ENCODE measurements at places on chromosomes 1 and 21. TPM values are rescaled to one million over a fixed set of nuclear protein-coding genes. Genes with fewer than 3 reads are reported as not detected.

DNA sequence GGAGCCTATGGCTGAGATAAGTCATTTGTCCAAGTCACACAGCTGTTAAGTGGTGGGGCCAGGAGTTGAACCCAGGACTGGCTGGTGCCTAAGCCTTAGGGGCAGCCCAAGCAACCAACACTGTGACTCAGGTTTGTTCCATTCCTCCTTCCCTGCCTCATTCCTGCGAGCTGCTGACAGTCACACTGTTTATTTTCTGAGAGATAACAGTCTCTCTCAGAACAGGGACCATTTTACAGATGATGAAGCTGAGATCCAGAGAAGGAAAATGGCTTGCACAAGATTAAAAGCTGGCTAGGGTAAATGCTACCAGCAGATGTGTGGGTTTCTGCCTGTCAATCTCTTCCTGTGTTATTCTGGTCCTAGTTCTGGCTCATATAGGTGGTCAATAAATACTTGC lies 24.3 kb upstream of the TCEA3 start:
- H3K36me3 ChIP-seq: no peaks in the 10 kb centered on the region
- DNase-seq: no peak
- peaks cover 11% of the 10 kb centered on the region for H3K4me1 ChIP-seq
- H3K4me3 ChIP-seq: no peak overlapping the region
- no peaks in the 10 kb centered on the region for H3K27me3 ChIP-seq

GRCh38 chr1:84434801-84435549 lies 36.7 kb downstream of the DNASE2B start:
- no peak overlapping the region for H3K4me3 ChIP-seq
- DNase-seq: peak; percentile 53
- H3K27me3 ChIP-seq: no peaks in the 10 kb centered on the region
- H3K4me1 ChIP-seq: peaks cover 27% of the 10 kb centered on the region
- H3K27ac ChIP-seq: peak overlapping the region; percentile 53

GRCh38 chr1:210915890-210916507 lies 217.9 kb downstream of the KCNH1 start:
- H3K4me1 ChIP-seq: no peaks in the 10 kb centered on the region
- no peak overlapping the region for H3K27ac ChIP-seq
- H3K27me3 ChIP-seq: no peaks in the 10 kb centered on the region

- DNase-seq: no peak
- no peak overlapping the region for H3K4me3 ChIP-seq
- H3K27me3 ChIP-seq: no peaks in the 10 kb centered on the region
These were observed 11.0 kb upstream of the KCNAB2 start for GRCh38 chr1:6034750-6035096.

GRCh38 chr1:101333186-101333585 lies 96.4 kb downstream of the S1PR1 start:
- H3K4me1 ChIP-seq: peaks cover 33% of the 10 kb centered on the region
- no peaks in the 10 kb centered on the region for H3K36me3 ChIP-seq

DNA sequence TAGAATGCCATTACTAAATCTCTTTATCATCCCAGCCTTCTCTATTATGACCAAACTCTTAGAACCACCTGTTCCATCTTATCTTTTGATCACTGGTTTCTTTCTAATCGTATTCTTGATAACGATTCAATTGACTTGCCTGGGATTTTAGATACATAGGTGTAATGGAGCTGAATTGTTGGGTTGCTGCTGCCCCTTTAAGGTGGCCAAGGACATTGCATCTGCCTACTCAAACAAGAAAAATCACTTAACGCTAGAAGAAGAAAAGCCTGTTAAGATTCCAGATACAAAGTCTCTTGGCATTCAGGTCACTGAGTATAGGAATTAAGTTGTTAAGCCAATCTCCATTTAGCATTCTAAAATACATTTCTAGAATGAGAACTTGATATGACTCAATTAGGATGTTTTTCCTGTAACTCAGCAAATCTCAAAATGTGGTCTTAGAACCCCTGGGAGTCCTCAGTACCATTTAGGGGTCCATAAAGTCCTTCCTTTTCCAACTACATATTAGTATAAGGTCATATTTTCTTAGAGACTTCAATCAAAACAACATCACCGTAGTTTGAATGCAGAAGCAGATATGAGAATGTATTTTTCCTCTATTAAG lies 12.4 kb downstream of the NEXN start:
- H3K36me3 ChIP-seq: no peaks in the 10 kb centered on the region
- H3K4me1 ChIP-seq: no peaks in the 10 kb centered on the region
- H3K4me3 ChIP-seq: no peak overlapping the region
- DNase-seq: peak; percentile 43
- no peaks in the 10 kb centered on the region for H3K27me3 ChIP-seq

DNA sequence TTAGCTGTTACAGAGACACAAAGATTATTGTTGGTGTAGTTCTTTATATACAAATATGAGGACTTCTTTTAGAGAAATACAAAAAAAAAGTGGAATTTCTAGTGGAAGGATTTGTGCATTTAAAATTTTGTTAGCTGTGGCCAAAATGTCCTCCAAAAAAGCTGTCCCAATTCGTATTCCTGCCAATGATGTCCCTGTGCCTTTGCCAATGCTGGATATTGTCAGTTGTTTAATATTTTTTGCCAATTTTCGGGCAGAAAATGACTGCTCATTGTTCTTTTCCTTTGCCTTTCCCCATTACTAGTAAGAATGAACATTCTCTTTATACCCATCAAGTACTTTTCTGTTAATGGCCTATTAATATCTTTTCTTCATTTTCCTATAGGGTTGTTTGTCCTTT lies 110.0 kb upstream of the HOOK1 start:
- H3K36me3 ChIP-seq: no peaks in the 10 kb centered on the region
- H3K4me1 ChIP-seq: no peaks in the 10 kb centered on the region
- no peak overlapping the region for H3K27ac ChIP-seq
- no peak for DNase-seq
- H3K27me3 ChIP-seq: no peaks in the 10 kb centered on the region

DNA sequence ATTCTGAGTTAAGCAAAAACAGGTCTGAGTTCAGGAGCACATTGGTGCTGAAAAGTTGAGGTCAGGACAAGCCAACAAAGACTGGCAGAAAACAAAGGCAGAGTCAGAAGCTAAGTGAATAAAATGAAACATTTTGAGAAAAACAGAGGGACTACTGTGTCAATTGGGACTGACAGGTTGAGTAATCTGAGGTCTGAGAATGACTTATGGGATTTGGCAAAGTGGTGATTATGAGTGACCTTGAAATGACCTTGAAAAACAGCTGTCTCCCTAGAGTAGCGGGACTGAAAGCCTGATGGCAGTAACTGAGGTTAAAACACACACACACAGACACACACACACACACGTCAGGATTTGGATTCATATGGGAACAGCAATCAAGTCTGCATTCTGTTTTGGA lies 8.8 kb upstream of the COG2 start:
- H3K27me3 ChIP-seq: peaks cover 2% of the 10 kb centered on the region
- H3K36me3 ChIP-seq: no peaks in the 10 kb centered on the region
- no peak for DNase-seq

DNA sequence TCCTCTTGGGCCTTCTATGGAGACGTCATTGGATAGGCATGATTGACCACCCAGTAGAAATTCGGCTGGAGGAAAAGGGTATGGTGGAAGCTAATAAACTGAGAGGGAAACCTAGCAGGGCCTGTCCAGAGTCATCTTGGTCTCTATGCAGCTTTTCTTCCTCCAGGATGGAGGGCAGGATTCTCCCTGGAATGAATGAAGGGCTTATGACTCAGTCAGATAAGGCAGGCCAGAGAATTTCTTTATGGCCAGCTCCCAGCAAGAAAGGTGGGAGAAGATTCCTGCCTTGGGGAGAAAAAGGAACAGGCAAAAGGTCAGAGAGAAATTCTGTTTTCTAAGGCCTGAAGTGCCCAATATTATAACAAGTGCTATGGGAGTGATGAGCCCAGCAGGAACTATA lies 17.1 kb downstream of the FBLIM1 start:
- no peak overlapping the region for H3K27ac ChIP-seq
- DNase-seq: no peak
- no peaks in the 10 kb centered on the region for H3K36me3 ChIP-seq
- H3K4me3 ChIP-seq: no peak overlapping the region
- H3K4me1 ChIP-seq: no peaks in the 10 kb centered on the region

DNA sequence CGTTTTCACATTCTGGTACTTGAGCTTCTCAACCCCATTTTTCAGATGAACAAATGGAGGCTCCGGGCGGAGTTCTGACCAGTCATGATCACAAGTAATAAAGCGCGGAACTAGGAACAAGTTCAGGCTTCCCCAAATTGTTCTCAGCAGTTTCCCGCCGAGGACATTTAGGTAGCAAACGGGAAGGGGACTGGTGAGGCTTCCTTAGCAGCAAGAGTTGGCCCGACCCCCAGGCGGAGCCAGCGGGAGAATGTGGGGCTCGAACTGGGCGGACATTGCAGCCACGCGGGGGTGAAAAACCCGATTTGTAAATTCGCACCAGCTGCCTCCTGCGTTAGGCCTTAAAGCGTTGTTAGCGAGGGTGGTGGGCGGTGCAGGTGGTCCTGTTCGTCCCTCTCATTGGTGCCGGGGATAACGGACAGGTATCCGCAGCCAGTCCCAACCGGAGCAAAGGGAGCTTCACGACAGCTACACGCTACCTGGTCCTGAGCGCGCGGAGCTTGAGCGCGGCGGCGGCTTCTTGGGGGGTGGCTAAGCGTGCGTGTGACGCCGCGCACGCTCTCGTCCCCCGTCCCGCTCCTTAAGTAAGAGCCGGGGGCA lies 15.3 kb downstream of the SEMA6C start:
- H3K4me1 ChIP-seq: peaks cover 14% of the 10 kb centered on the region
- no peaks in the 10 kb centered on the region for H3K36me3 ChIP-seq
- peak overlapping the region; percentile 17 for H3K4me3 ChIP-seq
- DNase-seq: peak; percentile 88
- no peaks in the 10 kb centered on the region for H3K27me3 ChIP-seq

GRCh38 chr21:43279578-43279894 lies 110.7 kb downstream of the CRYAA start:
- H3K4me3 ChIP-seq: no peak overlapping the region
- H3K4me1 ChIP-seq: no peaks in the 10 kb centered on the region
- DNase-seq: no peak
- H3K36me3 ChIP-seq: no peaks in the 10 kb centered on the region
- peaks cover 4% of the 10 kb centered on the region for H3K27me3 ChIP-seq

DNA sequence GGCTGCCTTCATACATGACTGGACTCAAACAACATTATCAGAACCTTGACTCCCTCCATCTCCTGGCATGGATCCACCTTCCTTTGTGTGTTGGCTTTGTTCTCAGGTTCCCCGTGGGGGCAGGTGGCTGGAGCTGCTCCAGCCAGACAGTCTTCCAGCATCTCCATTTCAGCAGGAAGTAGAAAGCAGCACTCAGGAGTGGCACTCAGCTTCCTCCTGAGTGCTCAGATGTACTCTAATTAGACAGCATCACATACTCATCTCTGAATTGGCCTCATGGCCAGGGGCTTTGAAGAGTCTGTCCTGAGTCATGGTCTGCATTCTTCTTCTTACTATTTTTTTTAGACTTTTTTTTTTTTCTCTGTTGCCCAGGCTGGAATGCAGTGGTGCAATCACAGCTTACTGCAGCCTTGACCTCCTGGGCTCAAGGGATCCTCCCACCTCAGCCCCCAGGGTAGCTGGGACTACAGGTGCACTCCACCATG lies 27.9 kb downstream of the OVAAL start:
- no peak overlapping the region for H3K4me3 ChIP-seq
- no peaks in the 10 kb centered on the region for H3K4me1 ChIP-seq
- no peaks in the 10 kb centered on the region for H3K27me3 ChIP-seq
- no peak overlapping the region for H3K27ac ChIP-seq
- DNase-seq: no peak
- H3K36me3 ChIP-seq: no peaks in the 10 kb centered on the region

DNA sequence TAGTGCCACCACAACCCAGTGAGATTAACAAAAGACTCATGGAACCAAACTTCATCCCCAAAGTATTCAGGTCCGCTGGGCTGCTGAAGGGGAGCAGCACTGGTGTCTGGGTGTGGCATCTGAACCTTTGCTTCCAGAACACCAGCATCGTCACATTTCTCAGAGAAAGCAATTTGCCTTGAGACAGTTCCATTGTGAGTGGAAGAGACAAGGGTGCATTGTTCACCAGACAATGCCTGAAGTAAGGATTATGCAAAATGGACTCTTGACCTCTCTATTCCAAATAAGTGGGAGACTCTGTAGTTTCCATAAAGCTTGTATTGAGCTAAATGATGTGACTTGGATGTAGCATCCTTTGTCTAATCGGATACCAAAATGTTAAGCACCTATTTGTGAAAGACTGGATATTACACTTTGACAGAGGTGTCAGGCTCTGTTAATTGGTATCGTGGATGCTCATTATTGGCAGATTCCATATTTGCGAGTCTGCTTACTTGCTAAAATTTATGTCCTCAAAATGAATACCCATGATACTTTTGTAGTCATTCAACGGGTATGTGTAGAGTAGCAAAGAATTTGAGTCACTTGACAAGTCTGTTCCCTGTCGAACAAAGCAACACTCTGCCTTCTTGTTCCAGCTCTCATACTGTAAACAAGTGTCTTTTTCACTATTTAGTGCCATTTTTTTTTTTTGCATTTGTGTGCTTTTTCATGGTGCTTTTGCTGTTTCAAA lies 75.6 kb downstream of the MRPS6 start:
- no peak overlapping the region for H3K27ac ChIP-seq
- no peak for DNase-seq
- no peaks in the 10 kb centered on the region for H3K4me1 ChIP-seq
- H3K4me3 ChIP-seq: no peak overlapping the region
- H3K27me3 ChIP-seq: no peaks in the 10 kb centered on the region

GRCh38 chr1:70024272-70024671 lies 181.1 kb downstream of the LRRC40 start:
- no peak overlapping the region for H3K4me3 ChIP-seq
- H3K36me3 ChIP-seq: no peaks in the 10 kb centered on the region
- no peaks in the 10 kb centered on the region for H3K27me3 ChIP-seq
- H3K4me1 ChIP-seq: no peaks in the 10 kb centered on the region
- H3K27ac ChIP-seq: no peak overlapping the region

- peaks cover 3% of the 10 kb centered on the region for H3K4me1 ChIP-seq
- H3K27ac ChIP-seq: no peak overlapping the region
- H3K27me3 ChIP-seq: no peaks in the 10 kb centered on the region
These were observed 11.1 kb downstream of the ATP6V1G3 start for GRCh38 chr1:198529414-198529813.

- H3K36me3 ChIP-seq: no peaks in the 10 kb centered on the region
- H3K4me3 ChIP-seq: no peak overlapping the region
- no peaks in the 10 kb centered on the region for H3K27me3 ChIP-seq
- H3K4me1 ChIP-seq: no peaks in the 10 kb centered on the region
- no peak overlapping the region for H3K27ac ChIP-seq
- DNase-seq: no peak
These were observed 933.4 kb downstream of the PLA2G4A start for GRCh38 chr1:187762118-187762517.

GRCh38 chr1:62076286-62076685 lies 118.4 kb upstream of the L1TD1 start:
- H3K4me3 ChIP-seq: no peak overlapping the region
- H3K27ac ChIP-seq: no peak overlapping the region
- no peaks in the 10 kb centered on the region for H3K36me3 ChIP-seq
- H3K4me1 ChIP-seq: no peaks in the 10 kb centered on the region
- DNase-seq: no peak
- H3K27me3 ChIP-seq: no peaks in the 10 kb centered on the region

GRCh38 chr1:98405581-98406074 lies 255.9 kb upstream of the SNX7 start:
- no peaks in the 10 kb centered on the region for H3K4me1 ChIP-seq
- no peaks in the 10 kb centered on the region for H3K36me3 ChIP-seq
- peak overlapping the region; percentile 5 for H3K4me3 ChIP-seq

The LMNA gene
- 504 TPM for total RNA-seq

The SPRR2G gene
- not detected for total RNA-seq

The LDLRAD1 gene
- total RNA-seq: not detected

The LY9 gene
- total RNA-seq: 47.1 TPM

The FMO1 gene
- total RNA-seq: not detected

The GFI1 gene
- total RNA-seq: 50.3 TPM

The CNKSR1 gene
- 1.9 TPM for total RNA-seq

The HRNR gene
- not detected for total RNA-seq

The KLF17 gene
- not detected for total RNA-seq

Measured in natural killer cell (primary cell).